ENCODE measurements at places on chromosomes 13 and 19. TPM values are rescaled to one million over a fixed set of nuclear protein-coding genes. Genes with fewer than 3 reads are reported as not detected.
A peak's percentile ranks its signal among the peaks of the same experiment; 100 is the strongest.

The LENG8 gene
- total RNA-seq: 148 TPM

GRCh38 chr13:82248762-82249161 lies 1633.5 kb downstream of the SLITRK1 start:
- no peaks in the 10 kb centered on the region for H3K36me3 ChIP-seq
- DNase-seq: no peak
- no peaks in the 10 kb centered on the region for H3K27me3 ChIP-seq
- H3K4me1 ChIP-seq: no peaks in the 10 kb centered on the region

The MCEMP1 gene
- not detected for total RNA-seq

DNA sequence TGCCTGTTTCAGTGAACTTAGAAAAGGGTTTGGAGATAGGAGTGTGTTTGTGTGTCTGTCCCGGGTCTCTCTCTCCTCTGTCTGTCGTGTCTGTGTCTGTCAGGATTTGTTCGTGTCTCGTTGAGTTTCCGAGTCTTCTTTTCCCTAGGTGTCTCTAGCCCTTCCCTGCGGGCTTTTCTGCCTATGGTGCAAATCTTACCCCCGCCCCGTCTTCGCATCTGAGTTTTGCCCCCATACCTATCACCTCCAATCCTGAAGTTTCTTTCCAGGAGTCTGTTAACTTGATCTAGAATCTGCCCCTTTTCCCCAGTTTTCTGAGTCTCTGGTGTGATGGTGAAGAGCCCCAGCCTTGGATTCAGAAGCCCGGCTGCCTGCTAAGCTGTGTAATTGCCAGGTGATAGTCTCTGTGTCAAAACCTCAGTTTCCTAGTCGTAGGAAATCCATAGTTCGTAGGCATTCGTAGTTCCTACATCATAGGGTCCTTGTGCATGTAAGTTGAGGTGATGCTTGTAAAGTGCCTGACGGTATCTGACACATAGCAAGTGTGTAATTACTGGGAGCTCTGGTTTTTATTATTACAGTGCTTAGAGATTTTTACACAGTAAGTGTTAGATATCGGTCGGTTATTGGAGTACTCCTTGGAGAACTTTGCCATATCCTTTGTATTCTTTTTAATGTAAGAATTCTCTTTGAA lies 782 bp downstream of the EPN1 start:
- peaks cover 11% of the 10 kb centered on the region for H3K36me3 ChIP-seq
- H3K4me3 ChIP-seq: peak overlapping the region; percentile 100
- H3K27ac ChIP-seq: peak overlapping the region; percentile 91
- DNase-seq: no peak
- no peaks in the 10 kb centered on the region for H3K4me1 ChIP-seq
- H3K27me3 ChIP-seq: no peaks in the 10 kb centered on the region

The ZNF20 gene
- 1.4 TPM for total RNA-seq

- peak overlapping the region; percentile 80 for H3K27ac ChIP-seq
- peaks cover 5% of the 10 kb centered on the region for H3K4me1 ChIP-seq
- DNase-seq: no peak
- no peaks in the 10 kb centered on the region for H3K36me3 ChIP-seq
- no peaks in the 10 kb centered on the region for H3K27me3 ChIP-seq
- peak overlapping the region; percentile 34 for H3K4me3 ChIP-seq
These were observed 60.6 kb upstream of the C13orf46 start for GRCh38 chr13:114034481-114034891.

DNA sequence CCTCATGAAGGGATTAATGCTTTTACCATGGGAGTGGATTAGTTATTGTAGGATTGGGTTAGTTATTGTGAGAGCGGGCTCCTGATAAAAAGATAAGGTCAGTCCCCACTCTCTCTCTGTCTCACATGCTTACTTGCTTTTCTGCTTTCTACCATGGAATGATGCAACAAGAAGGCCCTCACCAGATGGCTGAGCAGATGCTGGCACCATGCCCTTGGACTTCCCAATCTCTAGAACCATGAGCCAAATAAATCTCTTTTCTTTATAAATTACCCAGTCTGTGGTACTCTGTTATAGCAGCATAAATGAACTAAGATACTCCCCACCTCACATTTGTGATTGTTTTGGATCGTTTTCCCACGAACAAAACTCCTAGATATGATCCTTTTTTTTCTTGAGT lies 353.8 kb downstream of the DNAJC15 start:
- no peak overlapping the region for H3K27ac ChIP-seq
- no peak for DNase-seq
- H3K4me3 ChIP-seq: no peak overlapping the region
- H3K4me1 ChIP-seq: no peaks in the 10 kb centered on the region

- no peaks in the 10 kb centered on the region for H3K4me1 ChIP-seq
- no peak overlapping the region for H3K27ac ChIP-seq
- H3K4me3 ChIP-seq: no peak overlapping the region
These were observed 18.0 kb downstream of the CLASRP start for GRCh38 chr19:45056831-45057230.

All from breast epithelium (tissue), 4 donors.